ENCODE measurements at places on chromosomes 3 and 15.
A peak's percentile ranks its signal among the peaks of the same experiment; 100 is the strongest.

GRCh38 chr3:90018779-90019178 lies 911.4 kb downstream of the EPHA3 start:
- no peak for DNase-seq

GRCh38 chr15:68620721-68621527 lies 42.1 kb downstream of the CORO2B start:
- DNase-seq = peak; percentile 85

- no peak for DNase-seq
These were observed 95.2 kb upstream of the PLCL2 start for GRCh38 chr3:16789344-16790120.

DNA sequence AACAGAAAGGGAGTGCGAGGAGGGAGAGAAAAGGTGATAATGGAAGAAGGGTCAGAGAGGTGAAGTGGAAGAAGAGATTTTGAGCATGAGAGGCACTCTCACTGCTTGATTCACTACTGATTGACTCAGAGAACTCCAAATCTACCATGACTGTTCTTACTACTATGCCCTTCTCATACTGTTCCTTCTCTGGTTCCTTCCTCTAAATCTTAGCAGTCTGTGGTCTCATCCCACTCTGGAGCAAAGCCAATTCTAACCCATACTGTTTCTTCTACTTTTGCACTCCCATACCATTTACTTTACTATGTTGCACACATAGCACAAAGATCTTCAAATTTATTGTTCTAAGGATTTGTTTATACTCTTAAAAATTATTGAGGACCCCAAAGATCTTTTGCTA lies 100.8 kb downstream of the DTWD1 start:
- DNase-seq = no peak

GRCh38 chr15:83305704-83306291 lies 21.3 kb upstream of the BNC1 start:
- no peak for DNase-seq

DNA sequence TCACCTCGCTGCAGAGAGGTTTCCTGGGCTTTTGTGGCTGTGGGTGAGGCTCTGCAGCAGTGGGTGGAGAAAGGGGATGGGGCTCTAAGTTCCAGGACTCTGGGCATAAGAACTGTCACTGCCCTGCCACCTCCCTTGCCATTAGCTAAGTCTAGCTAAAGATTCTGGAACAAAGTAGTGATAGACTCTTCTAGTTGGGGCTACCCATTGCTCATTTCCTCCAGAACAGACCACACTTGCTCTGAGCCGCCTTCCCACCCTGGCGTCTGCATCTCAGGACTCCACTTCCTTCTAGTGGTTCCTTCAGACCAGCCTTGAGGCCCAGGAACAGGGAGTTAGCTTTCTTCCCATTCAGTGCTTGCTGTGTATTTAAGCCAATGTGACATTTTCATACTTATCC lies 7.5 kb downstream of the ARHGAP31 start:
- DNase-seq = no peak

GRCh38 chr3:23832523-23832922 lies 26.8 kb downstream of the UBE2E1 start:
- DNase-seq = no peak

GRCh38 chr15:51234176-51234927 lies 104.0 kb downstream of the CYP19A1 start:
- DNase-seq = no peak

DNA sequence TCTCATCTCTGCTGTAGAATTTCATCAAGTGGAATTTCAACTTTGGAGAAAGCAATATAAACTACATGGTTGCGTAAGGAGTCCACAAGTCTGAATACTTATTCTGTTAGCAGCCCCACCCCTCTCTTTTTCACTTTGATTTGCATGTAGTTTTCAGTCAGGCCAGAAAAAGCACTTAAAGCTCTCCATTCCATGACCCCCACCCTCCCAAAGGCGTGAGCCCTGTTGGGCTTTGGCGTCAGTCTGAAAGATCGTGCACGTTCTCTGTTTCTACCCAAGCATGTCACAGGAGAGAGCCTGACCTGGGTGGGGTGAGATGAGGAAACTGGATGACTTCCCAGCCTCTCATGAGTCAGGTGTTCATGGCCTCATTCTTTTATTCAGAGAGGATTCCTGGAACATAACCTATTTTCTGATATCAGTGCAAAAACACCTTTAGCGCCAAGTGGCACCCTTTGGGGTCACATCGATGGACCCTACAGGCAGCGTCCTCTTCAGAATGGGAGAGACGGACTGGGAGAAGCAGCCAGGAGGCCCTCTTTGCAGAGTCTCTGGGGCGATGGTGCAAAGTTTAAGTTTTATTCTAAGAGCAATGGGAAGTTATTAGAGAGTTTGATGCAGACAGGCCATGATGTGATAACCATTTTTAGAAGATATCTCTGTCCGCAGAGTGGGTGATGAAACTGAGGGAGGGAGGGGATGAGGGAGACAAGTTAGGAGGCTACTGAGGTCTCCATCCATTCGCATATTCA lies 55.8 kb downstream of the LSM3 start:
- DNase-seq = no peak

DNA sequence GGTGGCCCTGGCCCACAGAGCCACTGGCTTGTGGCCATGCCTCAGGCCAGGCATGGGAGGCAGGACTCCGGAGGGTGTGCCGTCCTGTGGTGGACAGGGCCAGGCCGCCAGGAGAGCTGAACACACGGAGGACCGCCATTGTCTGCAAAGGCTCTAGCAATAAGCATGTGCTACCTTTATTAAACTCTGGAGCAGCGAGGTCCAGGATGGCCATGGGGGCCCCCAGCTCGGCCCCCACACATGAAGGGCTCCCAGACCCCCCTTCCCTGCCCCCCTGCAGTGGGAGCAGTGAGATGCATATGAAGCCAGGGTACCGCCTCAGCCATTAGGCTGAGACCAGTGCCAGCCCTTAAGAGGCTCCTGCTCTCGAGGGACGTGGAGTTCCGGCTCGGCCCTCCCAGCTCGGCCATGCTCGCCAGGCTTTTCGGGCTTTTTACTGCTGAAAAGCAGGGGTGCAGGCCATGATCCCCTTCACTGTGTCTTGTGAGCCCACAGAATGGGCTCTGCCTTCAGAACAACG lies 2.7 kb downstream of the AMIGO3 start:
- DNase-seq = peak; percentile 35

GRCh38 chr15:62440362-62441105 lies 275.4 kb upstream of the C2CD4B start:
- no peak for DNase-seq
